ENCODE measurements at places on chromosomes 5 and 9.

GRCh38 chr9:7210854-7211637 is 453.3 kb downstream of the KDM4C start:
- DNase-seq: no peak

- no peak for DNase-seq
Observed at GRCh38 chr9:30075451-30076199, 2308.8 kb upstream of the ACO1 start.

GRCh38 chr5:1209896-1210776 is 8.7 kb downstream of the SLC6A19 start:
- DNase-seq: no peak

DNA sequence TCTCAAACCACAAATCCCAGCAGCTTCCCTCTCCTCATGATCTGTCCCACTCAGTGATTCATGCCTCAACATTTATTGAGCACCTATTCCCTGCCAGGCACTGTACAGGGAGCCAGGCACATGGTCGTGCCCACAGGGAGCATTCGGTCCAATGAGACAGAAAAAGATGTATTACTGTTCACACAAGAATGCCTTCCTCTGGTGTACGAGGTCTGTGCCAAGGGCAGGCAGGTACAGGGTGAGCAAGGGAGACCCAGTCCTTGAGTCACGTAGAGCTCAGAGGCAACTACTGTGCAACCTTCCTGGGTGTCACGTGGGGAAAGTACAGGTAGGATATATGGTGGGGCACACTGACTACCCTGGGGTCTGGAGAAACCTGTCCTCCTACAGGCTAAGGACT is 4.6 kb downstream of the CNTFR start:
- no peak for DNase-seq

DNA sequence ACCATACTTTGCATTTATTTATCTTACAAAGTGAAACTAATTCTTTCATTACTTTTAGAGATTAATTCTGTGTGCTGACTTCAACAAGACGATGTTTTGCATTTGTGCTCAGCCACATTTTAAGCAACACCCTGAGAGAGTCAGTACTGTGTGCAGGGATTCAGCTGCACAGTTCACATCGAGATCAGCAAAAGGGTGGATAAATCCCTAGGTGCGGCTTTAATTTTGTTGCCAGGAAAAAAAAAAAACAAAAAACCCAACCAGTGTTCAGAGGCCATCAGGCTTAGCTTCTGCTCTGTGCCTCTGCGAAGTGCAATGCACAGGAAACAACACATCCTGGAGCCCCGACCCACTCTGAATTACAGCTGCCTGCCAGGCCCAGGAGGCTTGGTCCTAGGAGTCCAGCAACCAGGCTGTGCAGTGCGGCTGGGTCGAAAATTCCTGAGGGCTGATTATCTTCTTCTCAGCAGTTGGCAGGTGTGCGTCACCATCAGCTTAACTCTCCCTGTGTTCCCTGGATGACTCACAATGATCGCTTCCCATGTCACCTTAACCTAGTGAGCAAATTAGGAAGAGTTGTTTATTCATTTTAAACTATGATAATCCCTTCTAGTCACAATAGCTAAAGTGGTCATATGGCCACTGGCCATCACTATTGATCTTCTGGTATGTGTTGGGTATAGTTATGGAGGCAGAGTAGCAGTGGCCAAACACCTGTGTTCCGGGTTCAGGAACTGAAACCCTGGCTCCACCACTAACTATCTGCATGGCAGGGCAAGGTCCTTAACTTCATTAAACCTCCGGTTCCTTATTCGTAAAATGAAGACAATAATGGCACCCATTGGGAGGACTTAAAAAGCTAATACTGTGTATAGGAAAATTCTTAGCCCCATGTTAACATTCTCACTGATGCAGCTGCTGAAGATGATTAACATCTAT is 31.2 kb upstream of the NDUFB6 start:
- no peak for DNase-seq

- no peak for DNase-seq
Observed at GRCh38 chr9:18626046-18626698, 152.2 kb downstream of the ADAMTSL1 start.

- DNase-seq: no peak
Observed at GRCh38 chr5:32812399-32812798, 101.3 kb downstream of the NPR3 start.

GRCh38 chr9:108709997-108710396 is 145.8 kb downstream of the ACTL7B start:
- no peak for DNase-seq

DNA sequence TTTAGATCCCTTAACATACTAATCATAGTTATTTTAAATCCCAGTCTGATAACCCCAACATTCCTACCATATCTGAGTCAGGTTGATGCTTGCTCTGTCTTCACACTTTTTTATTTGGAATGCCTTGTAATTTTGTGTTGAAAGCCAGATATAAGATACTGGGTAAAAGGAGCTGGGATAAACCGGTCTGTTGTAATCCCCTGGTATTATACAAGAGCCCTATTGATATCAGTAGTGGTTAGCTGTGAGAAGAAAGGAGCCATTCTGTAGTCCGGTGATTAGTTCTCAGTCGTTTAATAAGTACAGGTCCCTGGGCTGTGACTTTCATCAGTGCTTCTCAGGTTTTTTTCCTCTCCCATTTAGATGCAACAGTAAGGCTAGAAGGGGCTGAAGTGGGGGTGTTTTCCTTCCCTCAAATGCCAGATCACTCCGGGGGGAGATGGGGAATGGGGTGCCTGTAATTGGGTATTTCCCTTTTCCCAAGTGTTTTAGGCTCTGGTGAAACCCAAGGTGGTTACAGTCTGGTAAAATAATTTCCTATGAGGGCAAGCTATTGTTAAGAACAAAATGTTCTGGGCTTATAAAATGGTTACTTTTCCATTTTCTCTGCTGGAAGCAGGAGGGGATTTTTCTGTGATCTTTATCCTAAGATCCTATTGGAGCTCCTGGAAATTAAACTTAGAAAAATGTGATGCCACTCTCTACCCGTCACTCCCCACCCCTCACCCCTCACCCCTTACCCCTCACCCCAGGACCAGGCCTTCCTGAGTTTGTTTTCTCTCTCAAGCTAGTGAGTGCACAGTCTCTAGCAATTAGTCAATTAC is 72.7 kb downstream of the KCNN2 start:
- no peak for DNase-seq
